ENCODE measurements at places on chromosomes 2 and 18.

DNA sequence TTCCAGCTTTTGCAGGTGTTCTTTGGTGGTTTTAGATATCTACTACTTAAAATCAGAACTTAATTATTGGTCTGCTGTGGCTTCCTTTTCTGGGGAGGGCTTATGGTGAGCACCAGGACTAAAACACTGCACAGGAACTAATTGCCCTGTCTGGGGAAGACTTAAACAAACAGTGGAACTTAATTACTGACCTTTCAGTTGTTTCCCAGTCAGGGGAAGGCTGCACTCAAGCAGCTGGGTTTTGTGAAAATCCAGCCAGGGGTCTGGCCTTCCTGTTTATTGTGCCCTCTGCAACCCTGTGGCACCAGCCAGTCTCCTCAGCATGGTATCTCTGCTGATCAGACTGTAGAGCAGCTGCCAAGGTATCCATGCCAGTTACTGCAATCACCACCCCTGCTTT is 398.2 kb downstream of the ADCYAP1 start:
- DNase-seq = no peak

DNA sequence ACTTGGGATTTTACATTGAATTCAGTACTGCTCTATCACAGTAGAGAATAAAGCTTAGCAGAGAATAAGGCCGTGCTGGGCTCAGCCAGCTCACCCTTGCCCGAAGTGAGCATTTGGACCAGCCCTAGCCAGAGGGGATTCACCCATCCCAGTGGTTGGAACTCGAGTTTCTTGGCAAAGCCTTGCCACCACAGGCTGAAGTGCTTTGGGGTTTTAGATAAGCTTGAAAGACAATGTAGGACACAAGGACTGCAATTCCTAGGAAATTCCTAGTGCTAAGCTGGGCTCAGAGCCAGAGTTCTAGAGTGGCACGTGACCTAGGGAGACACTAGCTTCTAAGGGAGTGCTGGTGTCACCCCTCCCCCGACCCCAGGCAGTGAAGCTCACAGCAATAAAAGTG is 28.0 kb downstream of the SERPINB11 start:
- DNase-seq = no peak

DNA sequence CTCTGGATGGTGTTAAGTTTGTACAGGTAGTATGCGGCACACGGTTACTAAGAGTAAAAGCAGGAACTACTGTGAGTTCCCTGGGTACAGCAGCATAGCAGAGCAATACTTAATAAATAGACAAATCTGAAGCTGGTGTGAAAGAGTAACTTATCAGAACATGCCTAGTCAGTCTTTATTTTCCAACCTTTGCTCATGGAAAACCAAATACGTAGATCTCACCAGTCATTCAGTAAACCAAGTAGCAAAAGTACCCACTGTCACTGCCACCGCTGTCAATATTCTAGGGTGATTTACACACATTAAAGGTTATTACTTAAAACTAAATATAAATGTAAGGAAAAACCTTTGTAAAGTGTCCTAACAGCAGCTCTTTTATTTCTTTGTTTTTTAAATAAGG is 35.0 kb downstream of the SIGLEC15 start:
- DNase-seq = no peak

DNA sequence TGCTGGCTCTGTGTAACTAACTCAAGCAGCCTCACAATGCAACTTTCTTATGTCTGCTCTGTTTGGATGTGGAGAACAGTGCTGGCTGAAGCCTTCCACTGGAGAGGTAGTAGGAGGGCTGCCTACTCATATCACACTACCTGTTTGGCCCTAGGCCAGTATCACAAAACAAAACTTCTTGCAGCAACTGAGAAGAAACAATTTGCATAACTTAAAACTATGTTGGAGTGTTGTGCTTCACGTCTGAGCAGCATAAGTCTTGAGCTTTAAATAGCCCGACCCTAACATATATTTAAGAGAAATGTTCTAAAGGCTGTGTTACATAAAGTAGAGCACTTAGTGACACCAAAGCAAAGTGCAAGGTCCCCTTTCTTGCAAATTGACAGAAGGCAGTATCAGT is 204.9 kb upstream of the ACVR2A start:
- DNase-seq = no peak

DNA sequence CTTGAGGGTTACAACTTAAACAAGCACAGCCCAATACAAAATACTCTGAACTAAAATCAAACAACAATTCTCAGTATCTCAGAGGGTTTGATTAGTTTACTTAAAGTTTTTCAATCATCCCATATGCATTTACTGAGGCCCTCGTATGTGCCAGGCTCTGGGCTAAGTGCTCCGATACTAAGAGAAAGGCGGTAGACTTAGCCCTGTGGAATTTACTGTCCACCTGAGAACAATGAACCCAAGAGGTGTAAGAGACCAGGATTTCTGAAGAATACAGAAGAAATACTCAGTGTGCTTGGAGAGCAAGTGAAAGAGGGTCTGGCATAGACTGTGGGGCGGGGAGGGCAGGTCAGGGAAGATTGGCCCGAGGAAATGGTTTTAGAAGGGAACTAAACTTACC is 25.1 kb upstream of the SCYGR1 start:
- no peak for DNase-seq

- no peak for DNase-seq
Observed at GRCh38 chr2:43314299-43314927, 88.0 kb upstream of the ZFP36L2 start.

DNA sequence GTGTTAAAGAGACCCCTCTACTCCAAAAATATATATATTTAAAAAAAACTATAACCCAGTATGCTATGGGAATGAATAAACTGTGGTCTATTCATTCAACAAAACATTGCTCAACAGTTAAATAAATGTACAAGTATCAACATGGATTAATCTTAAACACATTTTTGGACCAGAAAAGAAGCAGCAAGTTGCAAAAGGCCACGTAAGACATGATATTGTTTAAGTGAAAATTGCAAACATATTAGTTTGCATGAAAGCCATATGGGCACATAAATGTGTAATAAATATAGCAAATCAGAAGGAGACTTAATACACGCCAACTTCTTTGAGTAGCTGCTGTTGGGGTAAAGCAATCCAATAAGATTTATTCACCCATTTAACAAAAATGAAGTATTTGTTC is 321.5 kb downstream of the FBXO15 start:
- no peak for DNase-seq

Data from retinal pigment epithelial cell (primary cell).